Hippocampal formation (tissue), 2 donors: ENCODE measurements at places on chromosomes 2 and 18.

DNA sequence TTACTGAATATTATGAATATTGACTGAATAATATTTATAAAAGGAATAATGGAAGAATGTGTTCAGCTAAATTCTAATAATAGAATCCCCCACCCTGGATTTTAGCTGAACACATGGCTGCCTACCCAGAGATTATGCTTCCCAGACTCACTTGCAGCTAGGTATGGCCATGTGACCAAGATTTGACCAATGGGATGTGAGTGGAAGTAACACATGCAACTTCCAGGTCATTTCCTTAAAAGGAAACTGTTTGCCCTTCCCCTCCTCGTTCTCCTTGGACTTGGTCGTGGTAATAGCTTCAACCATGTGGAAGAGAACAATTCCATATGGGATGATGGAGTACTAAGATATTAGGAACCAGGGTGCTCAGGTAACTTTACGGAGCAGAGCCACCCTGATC is 47.8 kb downstream of the KIAA2012 start:
- no peak for DNase-seq

DNA sequence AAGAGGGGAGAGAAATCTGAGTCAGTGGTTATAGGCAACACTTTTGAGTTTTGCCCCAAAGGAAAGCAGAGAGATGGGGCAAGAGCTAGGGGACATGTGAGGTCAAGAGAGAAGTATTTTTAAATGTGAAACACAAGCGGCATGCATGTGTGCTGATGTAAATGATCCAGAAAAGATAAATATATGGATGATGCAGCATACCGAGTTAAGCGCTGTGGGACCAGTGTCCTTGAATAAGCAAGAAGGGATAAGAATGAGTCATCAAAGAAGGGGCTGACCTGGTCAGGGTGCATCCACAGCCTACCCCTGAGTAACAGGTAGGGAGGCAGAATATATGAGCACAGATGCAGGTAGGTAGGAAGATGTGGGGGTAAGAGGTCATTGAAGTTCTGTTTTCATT is 180.9 kb downstream of the TRABD2A start:
- DNase-seq: no peak

DNA sequence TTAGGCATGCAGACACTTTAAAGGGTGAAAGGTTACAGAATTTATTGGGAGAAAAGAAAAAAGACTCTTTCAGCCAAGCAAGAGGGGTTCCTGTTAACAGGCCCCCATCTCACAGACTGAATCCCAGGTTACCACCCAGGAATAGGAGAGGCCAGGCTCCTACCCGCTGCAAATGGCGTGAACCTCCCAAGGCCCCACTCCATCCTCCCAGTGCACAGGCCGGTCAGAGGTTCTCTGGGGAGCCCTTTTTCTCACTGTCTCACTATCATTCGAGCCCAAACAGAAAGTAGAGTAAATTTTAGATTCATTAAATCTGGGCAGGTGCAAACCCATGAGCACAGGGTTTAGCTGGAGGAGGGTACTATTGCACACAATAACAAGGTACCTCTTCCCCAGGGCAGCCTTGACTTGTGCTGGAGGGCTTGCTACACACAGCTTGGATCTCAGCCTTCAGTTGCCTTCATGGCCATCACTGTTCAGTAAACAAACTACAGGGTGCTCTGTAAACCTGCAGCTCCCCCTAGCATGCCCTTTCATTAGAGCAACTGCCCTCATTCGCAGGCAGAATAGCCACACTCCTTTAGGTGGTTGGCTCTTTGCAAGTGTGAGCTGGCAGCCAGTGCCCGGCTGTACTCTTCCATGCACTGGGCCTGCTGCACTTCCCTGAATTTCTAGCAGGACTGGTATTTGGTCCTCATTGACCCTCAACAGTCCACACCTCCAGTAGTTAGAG is 7.3 kb upstream of the PLEK start:
- peak; percentile 38 for DNase-seq

DNA sequence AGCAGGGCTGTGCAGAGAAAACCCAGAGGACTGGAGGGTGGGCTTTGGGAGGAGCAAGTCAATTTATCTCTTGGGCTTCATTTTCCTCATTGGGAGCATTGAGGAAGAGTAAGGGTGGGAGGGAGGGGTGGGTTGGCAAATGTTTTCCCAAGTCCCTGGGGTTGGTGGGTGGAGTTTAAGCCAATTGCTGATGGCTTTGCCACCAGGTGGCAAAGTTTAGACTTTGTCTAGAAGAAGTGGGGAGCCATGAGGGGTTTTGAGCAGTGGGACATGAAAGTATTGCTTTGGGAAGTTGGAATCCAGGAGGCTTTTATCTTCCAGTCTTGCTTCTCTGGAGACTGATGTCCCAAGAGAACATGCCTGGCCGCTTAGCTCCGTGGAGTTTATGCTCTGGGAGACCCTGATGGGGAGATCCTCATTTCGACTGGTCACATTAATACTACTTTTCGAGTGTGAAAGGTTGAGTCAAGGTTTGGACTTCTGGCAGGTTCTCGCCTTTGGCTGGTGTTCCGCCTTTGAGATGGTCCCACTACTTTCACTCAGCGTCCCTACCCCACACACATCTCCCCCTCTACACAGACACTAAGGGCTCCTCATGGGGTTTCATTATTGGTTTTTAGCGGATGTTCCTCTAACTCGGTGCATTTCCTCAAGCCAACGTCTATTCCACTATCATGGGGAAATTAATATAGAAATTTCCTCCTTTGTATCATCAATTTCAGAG is 126.7 kb downstream of the PRKCE start:
- no peak for DNase-seq

GRCh38 chr2:201969241-201969937 is 64.3 kb upstream of the FZD7 start:
- DNase-seq: no peak

- DNase-seq: no peak
Measured at GRCh38 chr2:97745474-97746174, 32.2 kb downstream of the ZAP70 start.
